NCI-H748 treated with DMSO at 0.1 percent for 48 hours (cell line): ENCODE measurements at places on chromosomes 1 and 21.

DNA sequence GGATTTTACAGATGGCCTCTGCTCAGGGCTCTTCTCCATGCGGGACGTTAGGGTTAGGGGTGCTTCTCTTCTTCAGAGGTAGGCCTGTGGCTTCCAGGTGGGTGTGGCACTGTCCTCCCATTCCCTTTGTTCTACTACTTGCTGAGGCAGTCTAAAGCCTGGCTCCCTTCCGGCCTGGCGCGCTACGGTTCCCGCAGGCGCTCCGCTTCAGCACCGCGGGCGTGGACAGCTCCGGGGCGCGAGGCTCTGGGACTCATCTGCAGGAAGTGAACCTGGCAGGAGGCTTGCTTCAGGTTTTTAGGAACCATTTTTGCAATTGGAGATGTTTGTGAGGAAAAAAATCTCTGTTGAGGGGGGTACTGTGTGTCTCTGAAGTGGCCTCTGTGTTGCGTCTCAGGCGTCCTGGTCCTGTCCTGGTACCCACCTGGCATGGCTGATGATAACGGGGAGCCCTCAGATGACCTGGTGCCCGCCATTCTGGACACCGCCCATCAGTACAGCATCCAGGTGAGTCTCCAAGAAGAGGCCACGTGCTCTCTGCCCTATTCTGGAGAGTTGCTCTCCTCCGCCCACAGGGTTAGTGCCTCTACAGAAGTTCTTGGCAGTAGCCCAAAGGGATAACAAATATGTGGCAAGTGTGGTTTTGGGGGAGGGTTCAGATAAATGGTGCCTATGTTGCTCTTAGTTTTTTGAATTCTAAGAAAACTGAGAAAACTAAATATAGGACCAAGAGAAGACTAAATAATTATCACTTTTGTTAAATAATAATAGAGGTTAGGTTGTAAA, 1.9 kb downstream of the MANEAL start:
- DNase-seq: no peak

DNA sequence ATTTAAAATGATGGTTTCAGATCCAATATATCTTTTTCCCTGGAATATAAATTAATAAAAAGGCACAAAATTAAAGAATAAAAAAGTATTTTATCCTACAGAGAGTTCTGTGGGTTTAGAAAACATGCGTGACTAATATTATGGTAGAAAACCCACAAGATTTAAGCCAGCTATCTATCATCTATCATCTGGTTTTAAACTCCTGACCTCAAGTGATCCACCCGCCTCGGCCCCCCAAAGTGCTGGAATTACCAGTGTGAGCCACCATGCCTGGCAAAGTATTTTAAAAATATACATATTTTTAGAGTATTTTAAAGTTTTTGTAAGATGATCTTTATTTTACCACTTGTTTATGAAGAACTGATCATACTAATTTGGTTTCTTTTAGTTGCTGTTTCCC, 79.5 kb downstream of the NRIP1 start:
- DNase-seq: no peak

DNA sequence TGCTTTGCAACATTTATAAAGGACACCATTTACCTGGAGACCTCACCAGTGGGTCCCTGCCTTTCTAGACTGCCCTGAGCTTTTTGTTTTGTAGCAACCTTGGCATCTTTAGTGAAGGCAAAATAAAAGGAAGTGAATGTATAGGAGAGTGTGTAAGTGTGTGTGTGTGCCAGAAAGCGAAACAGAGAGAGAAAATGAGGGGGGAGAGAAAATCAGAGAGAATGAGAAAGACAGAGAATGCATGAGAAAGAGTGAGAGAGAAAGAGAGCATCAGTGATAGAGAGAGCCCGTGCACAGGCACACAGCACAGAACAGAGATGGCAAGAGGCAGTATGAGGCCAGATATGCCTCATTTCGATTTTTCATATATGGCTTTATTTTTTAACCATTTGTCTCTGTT, 57.5 kb downstream of the HSD3B1 start:
- DNase-seq: no peak

GRCh38 chr1:159829822-159830465, 3.3 kb downstream of the SLAMF8 start:
- DNase-seq: no peak

GRCh38 chr1:188169971-188170370, 1341.2 kb downstream of the PLA2G4A start:
- DNase-seq: peak; percentile 45

DNA sequence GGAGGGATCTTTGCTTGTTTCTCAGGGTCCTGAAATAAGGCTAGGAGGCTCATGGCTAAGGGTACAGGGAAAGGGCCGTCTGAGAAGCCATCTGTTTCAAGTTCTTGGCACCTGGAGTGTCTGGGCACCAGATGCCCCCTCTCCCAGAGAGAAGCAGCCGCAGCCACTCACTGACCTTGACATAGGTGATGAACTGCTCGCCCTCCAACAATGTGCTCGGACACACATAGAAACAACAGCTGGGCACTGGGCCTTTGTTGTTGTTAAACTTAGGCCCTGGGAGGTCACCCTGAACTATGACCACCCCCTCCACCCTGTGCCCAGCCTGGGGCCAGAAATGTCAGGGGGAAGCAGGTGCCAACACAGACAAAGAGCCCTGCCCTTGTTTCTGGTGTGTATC, 9.2 kb upstream of the TNNI1 start:
- no peak for DNase-seq

GRCh38 chr1:117070124-117070523, 10.0 kb downstream of the TTF2 start:
- DNase-seq: no peak

GRCh38 chr1:76625886-76626678, 241.2 kb upstream of the ST6GALNAC5 start:
- peak; percentile 45 for DNase-seq

- no peak for DNase-seq
Observed at GRCh38 chr1:108502138-108502537, 52.0 kb downstream of the NBPF6 start.

- DNase-seq: no peak
Observed at GRCh38 chr1:213687832-213688231, 299.9 kb upstream of the PROX1 start.

- DNase-seq: no peak
Observed at GRCh38 chr1:219090607-219091006, 83.1 kb upstream of the LYPLAL1 start.

GRCh38 chr1:234481771-234482170, 2.8 kb upstream of the TARBP1 start:
- no peak for DNase-seq

DNA sequence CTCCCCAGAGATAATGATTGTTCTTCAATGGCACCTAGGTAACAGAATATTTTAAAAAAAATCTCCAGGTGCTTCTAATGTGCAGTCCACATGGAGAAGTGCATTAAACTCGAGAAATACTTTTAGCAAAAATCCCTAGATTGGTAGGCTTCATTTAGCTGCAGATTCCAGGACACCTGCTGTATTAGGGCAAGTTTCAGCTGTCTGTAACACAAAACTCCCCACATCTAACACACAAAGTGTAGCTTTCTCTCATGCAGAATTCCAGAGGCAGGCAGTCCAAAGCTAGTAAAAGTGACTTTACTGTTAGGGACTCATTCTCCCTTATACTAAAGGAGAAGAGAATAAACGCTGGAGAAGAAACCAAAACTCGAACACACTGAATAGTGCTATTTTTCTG, 1414.3 kb upstream of the B3GALT2 start:
- DNase-seq: no peak

GRCh38 chr1:5681654-5682053, 310.6 kb downstream of the NPHP4 start:
- DNase-seq: no peak

DNA sequence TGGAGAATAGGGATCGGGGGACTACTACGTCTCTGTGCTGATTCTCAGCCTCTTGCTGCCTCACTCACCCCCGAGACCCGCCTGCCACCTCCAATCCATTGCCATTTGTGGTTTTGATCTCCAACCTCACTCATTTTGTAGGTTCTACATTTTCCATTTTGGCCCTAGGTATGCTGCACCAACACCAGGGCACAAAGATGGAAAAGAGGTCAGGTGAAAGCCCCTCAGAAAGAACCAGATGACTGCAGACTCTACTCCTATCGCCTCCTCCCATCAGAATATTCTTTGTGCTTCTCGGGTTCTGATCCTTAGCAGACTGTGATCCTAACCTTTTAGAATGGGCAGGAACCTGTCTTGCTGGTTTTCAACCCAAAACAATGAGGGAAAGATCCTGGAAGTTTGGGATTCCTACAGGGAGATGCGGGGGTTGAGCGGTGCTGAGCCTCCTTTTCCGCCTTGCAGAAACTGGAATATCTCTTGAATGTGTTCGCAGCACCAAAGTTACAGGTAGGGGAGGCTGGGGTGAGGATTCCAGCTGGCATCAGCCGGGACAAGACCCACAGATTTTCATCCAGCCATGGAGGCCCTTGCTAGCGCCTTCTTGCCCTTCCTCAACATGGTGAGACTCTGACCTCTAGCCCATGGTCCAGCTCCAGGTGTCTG, 53.1 kb downstream of the RHBG start:
- DNase-seq: no peak

DNA sequence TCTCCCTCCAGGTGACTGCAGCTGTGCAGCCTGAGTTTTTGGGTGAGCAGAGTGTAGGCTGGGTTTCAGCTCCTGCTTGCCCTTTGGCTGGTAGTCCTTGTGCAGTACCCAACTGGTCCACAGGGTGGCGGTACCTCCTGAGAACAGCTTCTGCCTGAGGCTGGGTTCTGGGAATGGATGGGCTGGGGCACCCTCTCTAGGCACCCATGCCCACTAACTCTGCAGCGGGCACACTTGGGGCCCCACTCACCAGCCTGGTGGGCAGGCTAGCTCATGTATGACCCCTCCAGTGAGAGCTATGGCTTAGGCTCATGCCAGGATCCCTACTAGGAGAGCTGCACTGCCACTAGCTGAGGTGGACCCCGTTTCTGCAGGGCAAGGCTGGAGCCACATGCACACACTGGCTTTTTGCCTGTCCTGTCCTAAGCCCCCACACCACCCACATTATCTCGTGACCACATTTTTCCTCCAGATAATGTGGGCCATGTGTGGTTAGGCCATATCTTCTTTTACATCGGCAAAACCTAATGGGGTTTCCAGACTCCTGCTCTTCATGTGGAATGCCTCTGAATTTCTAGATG, 15.5 kb upstream of the GSTM4 start:
- peak; percentile 9 for DNase-seq

GRCh38 chr1:58739856-58740466, 40.1 kb upstream of the MYSM1 start:
- peak; percentile 67 for DNase-seq

GRCh38 chr1:176567190-176567794, 104.3 kb downstream of the PAPPA2 start:
- no peak for DNase-seq

DNA sequence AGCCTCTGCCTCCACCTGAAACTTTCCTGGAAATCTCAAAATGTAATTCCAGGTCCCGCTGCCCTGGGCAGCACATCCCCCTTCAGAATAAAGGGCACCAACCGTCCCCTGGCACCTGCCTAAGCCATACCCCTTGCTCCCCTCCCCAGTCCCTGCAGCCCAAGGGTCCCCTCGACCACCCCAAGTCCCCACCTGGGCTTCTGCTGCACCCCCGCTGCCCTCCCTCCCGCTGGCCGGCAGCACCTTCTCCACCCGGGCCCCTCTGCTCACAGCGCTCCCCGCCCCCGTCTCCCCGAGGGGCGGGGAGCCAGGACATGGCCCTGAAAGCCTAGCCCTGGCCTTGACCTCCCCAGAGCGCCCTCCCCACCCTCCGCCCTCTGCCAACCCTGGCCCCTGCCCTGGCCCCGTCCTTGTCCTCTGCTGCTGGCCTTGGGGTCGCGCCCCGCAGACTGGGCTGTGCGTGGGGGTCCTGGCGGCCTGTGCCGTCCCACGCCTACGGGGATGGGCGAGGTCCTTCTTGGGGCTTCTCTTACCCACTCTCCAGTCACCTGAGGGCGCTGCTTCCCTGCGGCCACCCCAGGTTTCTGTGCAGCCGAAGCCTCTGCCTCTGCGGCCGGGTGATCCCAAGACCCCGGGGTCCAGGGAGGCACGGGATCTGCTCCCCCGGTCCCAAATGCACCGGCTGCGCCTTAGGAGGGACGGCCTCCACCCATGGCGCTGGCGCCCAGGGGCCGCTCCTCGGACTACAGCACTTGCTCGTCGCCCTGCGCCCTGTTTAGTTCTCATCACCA, 41.7 kb downstream of the WDR4 start:
- no peak for DNase-seq

DNA sequence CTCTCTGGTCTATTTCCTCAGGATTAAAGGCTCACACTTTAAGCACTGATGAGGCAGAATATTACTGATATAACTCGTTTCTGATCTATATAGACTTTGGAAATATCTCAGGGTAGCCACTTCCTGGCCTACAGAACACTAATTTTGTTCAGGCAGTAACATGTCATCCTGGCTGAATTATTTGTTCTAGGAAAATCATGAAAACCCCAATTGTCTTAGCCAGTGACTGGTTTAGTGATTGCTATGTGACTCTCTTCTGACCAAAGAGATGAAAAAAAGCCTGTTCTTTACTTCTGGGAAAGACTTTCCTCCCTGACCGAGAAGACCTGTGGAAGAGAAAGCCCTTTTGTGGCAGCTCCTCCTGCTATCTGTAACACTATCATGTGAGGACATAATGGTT, 453.7 kb downstream of the SETD4 start:
- DNase-seq: no peak

GRCh38 chr1:231315887-231316286, 21.8 kb downstream of the EXOC8 start:
- DNase-seq: no peak

DNA sequence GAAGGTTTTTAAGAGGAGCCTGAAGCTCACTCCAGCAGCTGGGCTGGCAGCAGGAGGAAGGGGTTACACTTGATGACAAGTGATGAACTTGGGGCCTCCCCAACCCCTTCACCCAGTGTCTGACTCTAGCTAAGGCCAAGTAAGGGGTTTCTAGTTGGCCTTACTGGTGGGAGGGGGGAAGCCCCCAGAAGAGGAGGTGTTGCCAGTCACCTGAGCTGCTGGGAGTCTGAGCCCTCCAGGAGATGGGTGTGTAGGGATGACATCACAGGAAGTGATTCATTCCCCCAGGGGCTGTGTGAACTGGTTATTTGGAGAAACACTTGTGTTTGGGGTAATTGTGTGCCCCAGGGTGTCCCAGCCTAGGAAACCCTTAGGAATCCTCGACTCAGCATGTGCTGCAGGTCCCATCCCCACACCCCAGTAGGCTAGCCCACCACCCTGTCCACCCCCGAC, 3.1 kb downstream of the PADI1 start:
- DNase-seq: no peak

- no peak for DNase-seq
Observed at GRCh38 chr1:150809651-150810050, 1.6 kb upstream of the CTSK start.

DNA sequence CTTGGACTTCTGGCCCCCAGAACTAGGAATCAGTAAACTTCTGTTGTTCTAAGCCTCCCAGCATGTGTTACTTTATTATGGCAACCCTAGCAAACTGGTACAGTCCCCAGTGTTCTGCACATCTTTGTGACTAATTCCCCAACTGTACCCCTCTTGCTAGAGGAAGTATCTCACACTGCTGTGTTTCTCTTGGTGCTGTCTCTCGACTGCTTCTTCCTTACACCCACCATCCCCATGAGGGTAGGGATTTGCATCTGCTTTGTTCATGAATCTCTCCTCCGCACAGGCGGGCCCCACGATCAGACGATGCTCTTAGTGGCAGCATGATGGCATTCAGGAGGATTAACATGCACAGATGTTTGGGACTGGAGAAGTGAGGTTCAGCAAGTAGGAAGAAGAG, 46.7 kb downstream of the CLIC6 start:
- DNase-seq: no peak

- no peak for DNase-seq
Observed at GRCh38 chr1:213192026-213192425, 141.0 kb downstream of the RPS6KC1 start.
